ENCODE measurements at places on chromosomes 6 and 20.

- no peak for DNase-seq
Observed at GRCh38 chr6:36546308-36546919, 865 bp downstream of the STK38 start.

GRCh38 chr20:17680836-17681725 lies 961 bp downstream of the RRBP1 start:
- peak; percentile 15 for DNase-seq

DNA sequence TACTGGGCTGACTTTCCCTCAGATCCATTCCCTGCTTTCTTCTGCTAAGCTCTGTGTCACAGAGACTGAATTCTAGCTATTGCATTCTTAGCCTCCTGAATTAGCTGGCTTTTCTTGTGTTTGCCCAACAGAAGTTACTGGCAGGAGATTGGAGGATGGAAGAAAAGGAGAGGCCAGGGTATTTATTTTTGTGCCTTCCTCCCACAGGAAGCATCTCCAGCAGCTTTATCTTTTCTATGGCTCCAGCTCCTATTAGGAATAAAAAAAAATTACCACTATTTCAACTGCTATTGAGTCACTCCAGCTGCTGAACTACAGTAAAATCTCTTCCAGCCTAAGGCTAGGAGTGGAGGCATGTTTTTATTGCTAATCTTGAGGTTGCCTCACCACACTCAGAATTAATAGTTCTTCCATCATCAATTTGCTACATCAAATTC lies 492.4 kb downstream of the RFPL4B start:
- no peak for DNase-seq

- DNase-seq = no peak
Observed at GRCh38 chr6:20647585-20647984, 113.3 kb downstream of the CDKAL1 start.

DNA sequence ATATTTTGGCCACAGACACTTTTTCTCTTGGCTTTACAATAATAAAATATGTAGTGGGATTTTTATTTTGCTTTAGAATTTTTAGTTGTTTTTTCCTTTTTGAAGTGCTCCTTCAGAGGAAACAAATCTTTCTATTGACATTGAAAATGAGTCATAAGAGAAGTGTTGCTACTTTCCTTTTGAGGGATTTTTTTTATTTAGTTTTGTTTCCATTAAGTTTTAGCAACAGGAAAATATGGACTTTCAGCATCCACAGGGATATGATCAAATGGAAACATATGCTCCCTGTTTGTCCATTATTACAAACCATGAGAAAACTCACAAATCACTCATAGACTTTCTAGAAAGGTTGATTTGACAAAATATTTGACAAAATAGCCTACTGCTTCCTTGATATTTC lies 65.3 kb upstream of the BMP2 start:
- no peak for DNase-seq

GRCh38 chr20:53769041-53769440 lies 175.4 kb upstream of the ZNF217 start:
- no peak for DNase-seq

GRCh38 chr6:28659250-28659566 lies 133.5 kb downstream of the GPX5 start:
- DNase-seq = no peak

GRCh38 chr6:42984924-42985475 lies 630 bp downstream of the PPP2R5D start:
- no peak for DNase-seq

DNA sequence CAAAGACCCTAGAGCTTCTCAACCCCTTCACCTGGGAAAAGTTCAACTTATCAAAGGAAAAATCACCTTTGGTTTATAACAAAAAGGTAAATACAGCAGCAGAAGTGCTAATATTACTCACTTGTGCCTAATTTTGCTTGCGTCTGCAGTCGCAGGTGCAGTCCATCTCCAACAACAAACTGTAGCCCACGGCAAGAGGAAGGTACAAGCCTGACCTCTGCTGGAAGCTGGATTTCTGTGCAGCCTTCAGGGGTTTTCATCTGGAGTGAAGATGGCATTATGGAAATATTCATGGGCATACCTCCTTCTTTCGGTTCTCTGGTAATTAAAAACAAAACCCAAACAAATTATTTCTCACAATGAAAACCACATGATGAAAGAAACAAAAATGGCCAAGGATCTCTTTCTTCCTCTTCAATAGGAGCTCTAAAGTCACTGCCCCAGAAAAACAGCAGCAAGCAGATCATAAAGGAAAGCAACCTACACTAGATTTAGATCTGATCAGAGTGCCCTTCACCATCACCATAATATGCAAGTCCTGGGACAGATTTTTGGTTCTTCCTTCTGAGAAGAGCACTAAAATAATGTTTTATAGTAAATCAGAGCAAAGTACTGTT lies 7.8 kb downstream of the UBE3D start:
- DNase-seq = no peak
